ENCODE measurements at places on chromosomes 12 and 14.
A peak's percentile ranks its signal among the peaks of the same experiment; 100 is the strongest.

- DNase-seq, result no peak
These were observed 40.4 kb upstream of the LDHB start for GRCh38 chr12:21697904-21698630.

DNA sequence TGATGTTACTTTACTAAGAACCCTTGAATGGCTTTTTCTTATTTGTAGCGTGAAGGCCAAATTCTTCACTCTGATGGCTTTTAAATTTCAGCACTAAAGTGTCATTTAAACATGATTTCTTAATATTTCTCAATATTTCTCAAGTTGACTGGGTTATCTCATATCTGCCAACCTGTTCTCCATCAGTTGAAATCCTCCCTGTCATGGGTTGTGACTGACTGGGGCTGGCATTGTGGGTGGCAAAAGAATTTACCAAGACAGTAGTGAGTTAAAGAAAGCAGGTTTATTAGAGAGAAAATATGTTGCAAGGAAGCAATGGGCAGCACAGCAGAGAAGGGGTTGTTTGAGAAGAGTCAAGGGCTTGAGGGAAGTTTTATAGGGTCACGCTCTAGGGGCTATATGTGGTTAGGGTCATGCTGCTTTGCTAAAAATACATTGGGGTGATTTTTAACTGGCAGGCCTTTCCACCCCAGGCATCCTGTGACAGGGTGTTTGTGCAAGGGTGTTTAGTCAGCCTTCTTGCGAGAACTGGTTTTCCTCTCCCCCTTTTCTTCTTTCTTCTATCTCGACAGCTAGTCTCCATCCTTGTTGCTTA is 232.8 kb upstream of the SEL1L start:
- no peak for DNase-seq

- no peak for DNase-seq
These were observed 33.3 kb upstream of the BEGAIN start for GRCh38 chr14:100620255-100621100.

- DNase-seq, result no peak
These were observed 94.3 kb downstream of the OTX2 start for GRCh38 chr14:56715938-56716337.

GRCh38 chr14:85686908-85687307 is 157.0 kb downstream of the FLRT2 start:
- DNase-seq, result no peak

DNA sequence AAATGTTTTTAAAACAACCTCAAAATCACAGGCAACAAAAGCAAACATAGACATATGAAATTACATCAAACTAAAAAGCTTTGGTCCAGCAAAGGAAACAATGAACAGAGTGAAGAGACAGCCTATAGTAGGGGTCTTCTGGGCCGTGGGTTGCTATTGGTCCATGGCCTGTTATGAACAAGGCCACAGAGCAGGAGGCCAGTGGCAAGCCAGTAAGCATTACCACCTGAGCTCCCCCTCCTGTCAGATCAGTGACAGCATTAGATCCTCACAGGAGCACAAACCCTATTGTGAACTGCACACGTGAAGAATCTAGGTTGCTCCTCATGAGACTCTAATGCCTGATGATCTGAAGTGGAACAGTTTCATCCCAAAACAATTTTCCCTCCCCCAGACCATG is 174.0 kb downstream of the DIO2 start:
- no peak for DNase-seq

GRCh38 chr12:108939594-108939993 is 59.7 kb downstream of the DAO start:
- peak; percentile 5 for DNase-seq

- DNase-seq, result no peak
These were observed 21.1 kb upstream of the FLRT2 start for GRCh38 chr14:85508863-85509262.

- no peak for DNase-seq
These were observed 1297.7 kb downstream of the AACS start for GRCh38 chr12:126362964-126363363.

GRCh38 chr12:122981587-122982476 is 1.4 kb downstream of the ARL6IP4 start:
- DNase-seq, result peak; percentile 1

DNA sequence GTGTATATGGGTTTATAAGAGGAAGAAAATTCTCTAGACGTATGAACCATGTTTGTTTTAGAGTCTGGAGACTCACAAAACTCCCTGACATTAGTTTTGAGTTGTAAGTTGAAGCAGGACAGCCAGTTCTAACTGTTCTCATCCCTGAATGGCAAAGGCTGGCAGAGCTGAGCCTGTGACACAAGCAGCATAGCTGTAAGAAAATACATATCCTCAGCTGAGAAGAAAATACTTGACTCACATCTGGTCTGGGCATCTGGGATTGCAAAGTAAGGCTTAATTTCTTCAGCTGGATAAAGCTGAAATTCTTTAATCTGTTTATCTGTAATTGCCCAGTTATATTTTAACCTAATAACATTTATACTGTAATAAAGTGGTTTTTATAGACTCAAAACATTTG is 156.3 kb downstream of the PELI2 start:
- DNase-seq, result no peak

DNA sequence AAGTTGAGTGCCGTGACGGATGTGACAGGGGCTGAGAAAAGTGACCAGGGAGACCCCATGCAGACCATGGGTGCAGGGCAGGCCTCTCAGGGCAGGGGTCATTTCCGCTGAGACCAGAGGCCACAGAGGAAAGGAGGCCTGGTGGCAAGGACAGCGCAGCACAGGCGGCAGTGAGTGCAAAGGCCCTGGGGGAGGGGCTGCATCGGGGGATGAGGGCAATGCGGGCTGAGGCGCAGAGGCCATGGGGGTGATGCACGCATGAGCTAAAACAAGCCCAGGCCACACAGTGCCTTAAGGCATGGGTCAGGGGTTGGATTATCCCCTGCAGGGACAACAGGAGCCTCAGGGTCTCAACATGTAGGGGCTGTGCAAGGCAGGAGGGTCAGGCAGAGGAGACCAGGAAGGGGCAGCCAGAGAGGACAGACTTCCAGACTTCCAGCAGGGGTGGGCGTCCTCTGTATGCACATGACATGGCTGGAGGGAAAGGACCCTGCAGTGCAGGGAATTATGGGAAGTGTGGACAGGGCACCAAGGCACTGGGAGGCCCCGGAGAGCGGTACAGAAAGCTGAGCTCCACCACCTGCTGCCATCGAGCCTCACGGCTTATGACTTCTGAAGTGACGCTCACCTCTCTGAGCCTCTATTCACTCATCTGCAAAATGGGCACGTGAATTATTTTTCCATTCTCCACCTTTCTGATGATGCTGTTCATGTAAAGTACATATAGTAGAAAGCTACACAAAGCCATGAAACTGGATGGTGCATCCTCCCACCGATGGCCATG is 27.3 kb downstream of the RILPL1 start:
- no peak for DNase-seq

GRCh38 chr14:62162998-62163589 is 400.9 kb downstream of the SNAPC1 start:
- DNase-seq, result no peak

DNA sequence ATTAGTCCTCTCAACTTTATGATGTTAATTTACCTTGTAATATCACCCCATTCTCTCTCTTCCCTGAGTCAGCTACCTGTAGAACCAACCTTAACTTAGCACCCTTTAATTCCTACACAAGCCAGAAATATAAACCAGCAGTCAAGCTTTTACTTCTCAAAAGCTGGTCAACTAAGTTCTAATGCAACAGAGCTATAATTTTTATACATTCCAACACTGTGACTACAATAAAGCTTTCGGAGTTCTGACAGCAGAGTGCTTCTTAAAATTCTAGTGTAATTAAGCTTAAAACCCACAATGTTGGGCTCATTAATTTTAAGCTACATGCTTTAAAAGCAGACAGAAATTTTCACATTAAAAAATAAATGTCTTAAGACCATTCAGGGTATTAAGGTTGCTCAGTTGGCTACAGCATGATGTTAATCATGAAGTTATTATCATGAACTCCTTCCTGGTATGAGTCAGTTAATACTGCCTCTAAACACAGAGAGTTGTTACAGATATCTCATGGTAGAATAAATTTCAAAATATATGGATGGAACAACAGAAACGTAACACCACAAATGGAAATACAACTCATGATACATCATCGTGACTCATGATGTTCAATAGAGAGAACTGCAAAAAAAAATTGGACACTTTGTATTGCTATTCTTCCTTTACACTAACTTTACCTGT is 126.7 kb downstream of the EPS8 start:
- DNase-seq, result no peak

- DNase-seq, result no peak
These were observed 17.9 kb downstream of the ZDHHC22 start for GRCh38 chr14:77123381-77124325.

DNA sequence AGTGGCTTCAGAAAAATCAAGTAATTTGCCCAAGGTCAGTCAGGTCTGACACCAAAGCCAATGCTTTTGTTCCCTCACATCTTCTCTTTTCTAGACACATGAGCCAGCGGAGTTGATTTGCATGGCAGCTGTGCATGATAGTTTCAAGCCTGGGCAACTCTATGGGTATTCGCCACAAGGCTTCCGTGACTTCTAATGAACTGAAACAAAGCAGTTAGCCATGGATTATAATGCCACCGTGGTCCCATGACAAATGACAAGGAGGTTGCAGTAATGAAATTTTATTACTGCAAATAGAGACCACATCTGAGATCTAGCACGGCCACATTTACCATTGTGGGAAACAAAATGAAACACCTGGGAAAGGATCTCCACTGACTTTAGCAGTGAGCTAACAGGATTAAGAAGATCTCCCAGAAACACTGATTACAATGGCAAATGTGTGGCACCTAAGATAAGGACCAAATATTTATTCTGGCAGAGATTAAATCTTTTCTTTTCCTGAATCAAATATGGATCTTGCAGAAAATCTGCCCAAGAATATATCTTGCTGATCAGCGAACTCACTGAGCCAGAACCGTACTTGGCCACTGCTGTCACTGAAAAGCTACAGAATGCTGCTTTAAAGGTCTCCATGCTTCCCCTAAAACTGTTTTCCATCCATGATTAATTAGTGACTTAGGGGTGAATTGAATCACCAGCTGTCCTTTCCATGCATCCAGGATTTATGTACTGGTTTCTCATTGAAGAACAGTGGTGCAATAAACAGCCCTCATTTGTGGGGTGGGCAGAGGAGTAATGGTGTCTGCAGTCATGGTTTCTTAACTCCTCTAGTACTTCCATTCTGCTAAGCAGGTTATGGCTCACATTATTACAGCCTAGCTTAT is 551.0 kb downstream of the DIO2 start:
- no peak for DNase-seq

DNA sequence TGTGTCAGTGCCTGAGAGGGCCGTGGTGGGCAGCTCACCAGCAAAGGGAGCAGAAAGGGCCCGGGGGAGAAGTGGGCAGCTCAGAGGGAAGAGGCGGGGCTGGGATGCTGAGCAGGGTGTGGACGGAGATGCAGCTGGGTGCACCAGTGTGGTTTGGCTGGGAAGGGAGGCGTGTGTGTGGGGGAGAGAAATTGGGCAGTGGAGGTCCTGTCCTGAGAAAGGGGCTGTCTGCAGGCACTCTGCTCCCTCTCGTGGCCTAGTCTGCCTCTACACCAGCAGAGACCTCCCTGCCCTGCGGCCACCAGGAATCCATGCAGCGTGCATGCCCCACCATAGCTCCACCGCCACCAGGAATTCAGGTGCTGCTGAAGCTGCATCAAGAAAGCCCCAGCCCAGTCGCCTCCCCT is 6.4 kb downstream of the TMEM121 start:
- no peak for DNase-seq

DNA sequence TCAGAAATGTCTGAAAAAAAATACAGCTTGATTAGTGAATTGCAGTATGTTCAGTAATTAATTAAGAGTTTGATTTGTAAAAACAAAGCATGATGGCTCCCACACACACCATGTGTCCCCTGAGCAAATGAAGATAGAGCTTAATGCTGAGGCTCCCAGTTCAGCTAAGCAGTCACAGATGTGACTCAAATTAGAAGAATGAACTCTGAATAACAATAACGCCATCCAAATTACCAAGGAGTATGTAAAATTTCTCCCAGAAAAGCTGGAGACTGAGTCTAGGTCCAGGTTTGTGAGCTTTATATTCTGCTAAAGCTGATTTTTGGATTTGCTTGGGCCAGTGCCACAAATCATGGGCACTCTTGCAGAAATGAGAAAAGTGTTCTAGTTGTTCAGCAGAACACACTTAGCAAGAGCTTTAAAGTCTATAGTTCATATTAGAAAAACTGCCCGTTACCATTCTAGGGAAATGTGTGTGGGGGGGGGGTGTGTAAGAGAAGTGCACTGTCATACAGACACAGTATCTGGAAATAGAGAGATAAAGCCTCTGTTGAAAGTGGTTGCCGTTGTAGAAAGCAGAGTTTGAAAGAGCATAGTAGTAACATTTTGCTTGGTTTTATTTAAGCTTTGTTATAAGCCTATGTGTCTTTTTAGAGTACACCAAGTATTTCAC is 253.1 kb downstream of the BCAT1 start:
- no peak for DNase-seq

DNA sequence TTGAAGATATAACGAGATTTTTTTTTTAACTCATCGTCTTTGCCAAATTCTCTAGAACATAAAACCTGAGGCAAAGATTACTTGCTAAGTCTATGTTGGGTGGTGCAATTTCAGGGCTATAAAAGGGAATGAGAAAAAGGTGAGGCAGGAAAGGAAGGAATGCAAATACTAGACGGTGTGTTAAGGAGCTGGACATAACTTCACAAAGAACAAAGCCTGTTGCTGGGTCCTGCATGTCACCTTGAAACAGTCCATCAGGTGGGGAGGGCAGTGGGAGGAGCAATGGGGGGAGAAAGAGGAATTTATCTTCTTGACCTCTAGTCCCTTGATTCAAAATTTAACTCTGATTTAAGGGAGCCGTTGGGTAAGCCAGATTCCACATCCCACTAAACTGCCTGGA is 16.1 kb upstream of the DUSP6 start:
- no peak for DNase-seq

DNA sequence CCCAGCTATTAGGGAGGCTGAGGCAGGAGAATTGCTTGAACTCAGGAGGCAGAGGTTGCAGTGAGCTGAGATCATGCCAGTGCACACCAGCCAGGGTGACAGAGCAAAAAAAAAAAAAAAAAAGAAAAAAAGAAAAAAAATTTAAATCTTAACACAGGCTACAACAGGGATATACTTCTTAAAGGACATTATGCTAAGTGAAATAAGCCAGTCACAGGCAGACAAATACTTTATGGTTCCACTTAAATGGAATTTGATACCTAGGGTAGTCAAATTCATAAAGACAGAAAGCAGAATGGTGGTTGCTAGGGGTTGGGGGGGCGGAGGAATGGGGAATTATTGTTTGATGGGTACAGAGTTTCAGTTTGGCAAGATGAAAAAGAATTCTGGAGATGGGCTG is 14.8 kb upstream of the PPTC7 start:
- no peak for DNase-seq

- DNase-seq, result no peak
These were observed at the start of gene SYNE3 for GRCh38 chr14:95516554-95517181. Gene SYNE3 (minus strand): TSS chr14:95516650. CDS start chr14:95475821, 40,829 bp downstream.

- DNase-seq, result no peak
These were observed 50.6 kb downstream of the CPM start for GRCh38 chr12:68882251-68882964.

All from stimulated activated CD4-positive, alpha-beta T cell treated with anti-CD3 and anti-CD28 coated beads, Interleukin-1b, Interleukin-23, amount 100 ng/mL, for 48 hours (primary cell).